ENCODE measurements at places on chromosomes 1 and 21.

GRCh38 chr21:41835711-41836154 is 43.4 kb downstream of the PRDM15 start:
- DNase-seq = no peak

DNA sequence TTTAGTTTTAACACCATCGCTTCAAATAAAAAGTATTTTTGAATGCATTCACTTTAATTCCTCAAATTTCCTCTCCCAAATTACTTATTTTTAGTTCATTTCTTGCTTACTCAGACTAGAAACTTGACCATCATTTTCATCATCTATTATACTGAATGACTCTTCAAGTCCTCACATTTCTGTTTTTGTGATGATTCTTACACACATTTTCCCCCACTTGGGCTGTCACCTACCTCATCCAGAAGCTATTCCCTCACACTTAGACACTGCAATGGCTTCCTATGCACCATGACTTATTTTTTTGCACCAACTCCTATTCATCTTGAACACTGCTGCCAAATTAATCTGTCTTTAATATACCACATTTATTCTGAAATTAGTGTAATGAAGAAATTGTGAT is 239.6 kb upstream of the DUSP10 start:
- DNase-seq = no peak

GRCh38 chr1:61116421-61116820 is 34.1 kb downstream of the NFIA start:
- DNase-seq = no peak

GRCh38 chr1:12528021-12528852 is 89.8 kb downstream of the DHRS3 start:
- no peak for DNase-seq

DNA sequence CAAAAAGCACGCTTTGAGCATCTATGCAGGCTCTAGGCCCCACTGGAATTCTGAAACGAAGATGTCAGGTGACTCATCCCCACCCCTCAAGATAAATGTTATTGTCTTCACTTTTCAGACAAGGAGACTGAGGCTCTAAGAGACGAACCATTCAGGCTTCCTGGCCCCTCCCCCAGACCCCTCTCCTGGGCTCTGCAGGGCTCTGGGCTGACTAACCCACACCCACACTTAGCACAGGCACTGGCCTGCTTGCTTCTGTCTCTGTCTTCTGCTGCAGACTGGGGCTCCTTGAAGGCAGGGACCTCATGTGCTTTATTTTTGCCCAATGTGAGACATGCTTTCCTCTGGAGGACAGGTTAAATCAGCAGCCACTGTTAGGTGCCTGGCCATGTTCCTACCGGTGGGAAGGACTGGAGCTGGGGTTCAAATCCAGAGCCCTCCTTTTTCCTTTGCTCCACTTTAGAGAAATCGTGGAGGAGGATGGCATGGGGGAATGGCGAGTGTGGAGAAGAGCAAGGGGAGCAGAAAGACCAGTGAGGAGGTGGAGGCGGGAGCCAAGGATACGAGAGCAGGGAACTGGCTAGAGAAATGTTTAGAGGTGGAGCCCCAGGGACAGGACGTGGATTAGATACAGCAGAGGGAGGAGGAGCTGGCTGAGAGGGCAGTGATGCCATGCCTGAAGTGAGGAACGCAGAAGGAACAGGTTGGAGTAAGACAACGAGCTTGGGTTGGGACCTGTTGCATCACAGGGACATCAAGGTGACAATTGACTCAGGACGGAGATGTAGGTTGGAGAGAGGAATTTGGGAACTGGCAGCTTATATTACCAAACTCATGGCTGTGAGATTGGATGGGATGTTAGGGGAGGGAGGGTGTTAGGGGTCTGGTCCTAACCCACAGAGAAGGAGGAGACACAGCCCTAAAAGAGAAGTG is 1.7 kb downstream of the TMEM125 start:
- no peak for DNase-seq
